Astrocyte (in vitro differentiated cells and primary cell): ENCODE measurements at places on chromosomes 4 and X.

GRCh38 chrX:131792789-131793462 lies 230.2 kb upstream of the STK26 start:
- DNase-seq = peak; percentile 72

GRCh38 chr4:73533515-73534422 lies 52.2 kb downstream of the AFM start:
- no peak for DNase-seq

DNA sequence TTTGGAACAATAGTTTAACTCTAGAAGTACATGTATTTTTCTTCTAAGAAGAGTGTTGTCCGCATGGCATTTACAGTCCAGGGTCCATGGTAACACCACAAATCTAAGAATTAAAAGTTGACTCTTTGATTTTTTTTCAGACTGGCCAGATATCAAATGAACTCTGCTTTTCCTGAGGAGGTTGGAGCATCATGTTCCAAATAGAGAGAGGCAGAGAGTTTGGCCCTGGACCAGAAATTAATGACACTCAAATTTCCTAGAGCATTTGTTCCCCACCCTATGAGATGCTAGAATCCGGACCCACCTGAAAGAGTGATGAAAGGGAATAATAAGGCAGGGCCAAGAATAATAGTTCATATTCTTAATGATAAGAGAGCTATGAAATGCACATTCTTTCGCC lies 47.0 kb upstream of the NAP1L5 start:
- no peak for DNase-seq

DNA sequence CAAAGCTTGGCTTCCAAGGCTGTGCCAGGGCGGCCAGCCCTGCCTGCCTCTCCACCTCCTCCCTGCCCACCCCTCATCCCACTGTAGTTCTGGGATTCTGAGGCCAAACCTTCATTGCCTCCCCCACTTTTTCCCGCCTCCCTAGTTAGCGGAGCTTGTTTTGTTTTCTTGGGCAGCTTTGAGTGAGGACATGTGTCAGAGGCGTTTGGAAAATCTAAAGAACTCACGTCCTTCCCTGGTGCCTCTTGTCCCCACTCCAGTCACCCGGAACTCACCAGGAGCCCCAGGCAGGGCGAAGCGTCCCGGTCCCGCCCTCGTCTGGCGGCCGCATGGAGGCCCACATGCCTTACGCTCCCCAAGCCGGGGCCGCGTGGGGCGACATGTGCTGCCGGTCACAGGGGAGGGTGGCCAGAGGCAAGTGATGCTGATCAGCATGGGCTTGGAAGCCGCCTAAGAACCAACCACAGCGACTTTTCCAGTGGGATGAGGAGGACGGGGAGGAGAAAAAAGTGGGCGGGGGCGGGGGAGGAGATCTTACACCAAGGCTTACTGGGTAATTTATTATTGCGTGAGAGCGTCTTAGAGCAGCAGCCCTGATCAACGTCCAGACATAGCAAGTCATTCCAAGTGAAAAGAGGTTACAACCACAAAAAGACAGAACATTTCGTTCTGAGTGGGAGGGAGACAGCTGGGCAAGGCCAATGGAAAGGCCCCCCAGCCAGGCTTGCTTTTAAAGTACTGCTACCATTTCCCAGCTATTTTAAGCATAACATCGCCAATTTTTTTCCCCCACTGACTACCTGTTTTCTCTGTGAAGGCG lies 48.5 kb downstream of the PRPS1 start:
- DNase-seq = peak; percentile 87

GRCh38 chr4:45663003-45663402 lies 460.9 kb downstream of the GABRG1 start:
- peak; percentile 74 for DNase-seq
